Uterine smooth muscle cell (primary cell): ENCODE measurements at places on chromosomes 16 and 17. TPM values are rescaled to one million over a fixed set of nuclear protein-coding genes. Genes with fewer than 3 reads are reported as not detected.

The CDRT15L2 gene
- not detected in 2 replicates for total RNA-seq

The ALDH3A1 gene
- 0.50 TPM in 1 of 2 replicates, not detected in the other for total RNA-seq

The RHOT2 gene
- 46.5 and 57.7 TPM in 2 replicates for total RNA-seq

The LRRC37A gene
- total RNA-seq = 1.4 and 2.1 TPM in 2 replicates

The MRC2 gene
- 208 and 563 TPM in 2 replicates for total RNA-seq

The LRRC75A gene
- 3.3 and 4.7 TPM in 2 replicates for total RNA-seq

The CHST5 gene
- total RNA-seq = under 0.01 and 0.11 TPM in 2 replicates

The PIGW gene
- total RNA-seq = 4.6 and 14.1 TPM in 2 replicates

The CMTM4 gene
- total RNA-seq = 19.6 and 20.6 TPM in 2 replicates
